ENCODE measurements at places on chromosomes 3 and 15.

GRCh38 chr3:33956206-33956605, 157.8 kb downstream of the PDCD6IP start:
- no peak for DNase-seq

DNA sequence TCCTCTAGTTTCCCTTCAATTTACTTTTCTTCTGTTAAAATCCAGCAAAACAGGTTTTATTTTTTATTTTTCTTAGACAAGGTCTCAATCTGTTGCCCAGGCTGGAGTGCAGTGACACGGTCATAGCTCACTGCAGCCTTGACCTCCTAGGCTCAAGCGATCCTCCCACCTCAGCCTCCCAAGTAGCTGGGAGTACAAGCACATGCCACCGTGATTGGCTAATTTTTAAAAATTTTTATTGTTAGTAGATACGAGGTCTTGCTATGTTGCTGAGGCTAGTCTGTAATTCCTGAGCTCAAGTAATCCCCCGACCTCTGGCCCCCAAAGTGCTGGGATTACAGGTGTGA, 41.6 kb downstream of the ILDR1 start:
- no peak for DNase-seq

GRCh38 chr15:77856705-77857346, 220.7 kb downstream of the TBC1D2B start:
- DNase-seq = no peak

DNA sequence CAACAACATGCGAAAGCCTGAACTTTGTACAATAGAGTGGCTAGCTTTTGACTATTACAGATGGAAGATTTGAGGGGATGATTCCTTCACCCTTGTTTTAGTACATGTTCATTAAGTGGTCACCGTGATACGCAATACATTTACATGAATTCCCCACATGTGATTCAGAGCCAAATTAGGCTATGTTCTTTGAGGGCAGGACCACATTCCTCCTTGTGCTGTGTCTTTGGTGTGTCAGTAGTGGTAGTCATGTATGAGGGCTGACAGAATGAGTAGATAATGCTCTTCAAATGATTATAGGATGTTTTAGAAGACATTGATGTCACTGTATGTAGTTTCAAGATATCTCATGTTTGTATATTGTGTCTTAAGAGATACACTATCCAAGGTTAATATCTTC, 12.1 kb downstream of the PTPRG start:
- no peak for DNase-seq

GRCh38 chr3:60742606-60743145, 508.6 kb downstream of the FHIT start:
- DNase-seq = no peak
